ENCODE measurements at places on chromosomes 1 and 21.

DNA sequence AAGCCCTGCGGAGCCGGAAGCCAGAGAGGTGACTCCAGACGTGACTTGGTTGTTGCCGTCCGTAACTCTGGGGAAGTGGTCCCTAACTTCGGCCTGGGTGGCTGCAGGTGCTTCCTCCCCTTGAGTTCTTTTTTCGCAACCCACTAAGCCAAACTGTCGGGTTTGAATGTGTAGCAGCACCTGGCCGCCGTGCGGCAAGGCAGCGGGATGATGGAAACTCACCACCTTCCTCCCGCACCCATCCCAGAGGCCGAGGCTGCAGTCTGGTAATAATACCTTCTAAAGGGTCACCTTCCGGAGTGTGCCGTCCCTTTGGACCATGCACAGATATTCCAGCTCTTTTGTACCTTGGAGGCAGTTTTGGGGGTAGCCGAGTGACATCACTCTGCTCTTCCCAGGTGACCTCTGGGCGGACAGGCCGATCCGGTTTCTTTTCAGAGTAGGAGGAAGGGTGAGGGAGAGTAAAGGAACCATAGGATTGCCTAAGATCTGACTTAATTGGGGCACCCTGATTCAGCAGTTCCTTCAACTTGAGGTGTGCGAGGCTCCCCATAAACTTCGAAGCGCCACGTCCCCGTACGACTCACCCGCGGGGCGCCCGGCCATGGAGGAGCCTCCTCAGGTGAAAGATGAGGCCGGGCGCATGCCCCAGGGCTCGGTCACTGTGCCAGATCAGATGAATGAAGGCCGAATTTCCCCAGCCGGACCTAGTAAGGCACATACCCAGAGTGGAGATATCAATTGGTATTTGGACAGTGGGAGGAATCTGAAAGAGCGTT, 1.0 kb downstream of the KCNK1 start:
- peak; percentile 30 for DNase-seq

- DNase-seq = no peak
These were observed 376 bp downstream of the SF3A3 start for GRCh38 chr1:37989361-37989930.

GRCh38 chr21:39467746-39468145, 16.0 kb downstream of the SH3BGR start:
- no peak for DNase-seq

- peak; percentile 92 for DNase-seq
These were observed at the start of gene DNALI1 for GRCh38 chr1:37556712-37557196. DNALI1 (plus strand) TSS chr1:37556940; CDS start chr1:37556995, 55 bp downstream.

GRCh38 chr1:245079021-245079609, 75.7 kb upstream of the KIF26B start:
- no peak for DNase-seq

DNA sequence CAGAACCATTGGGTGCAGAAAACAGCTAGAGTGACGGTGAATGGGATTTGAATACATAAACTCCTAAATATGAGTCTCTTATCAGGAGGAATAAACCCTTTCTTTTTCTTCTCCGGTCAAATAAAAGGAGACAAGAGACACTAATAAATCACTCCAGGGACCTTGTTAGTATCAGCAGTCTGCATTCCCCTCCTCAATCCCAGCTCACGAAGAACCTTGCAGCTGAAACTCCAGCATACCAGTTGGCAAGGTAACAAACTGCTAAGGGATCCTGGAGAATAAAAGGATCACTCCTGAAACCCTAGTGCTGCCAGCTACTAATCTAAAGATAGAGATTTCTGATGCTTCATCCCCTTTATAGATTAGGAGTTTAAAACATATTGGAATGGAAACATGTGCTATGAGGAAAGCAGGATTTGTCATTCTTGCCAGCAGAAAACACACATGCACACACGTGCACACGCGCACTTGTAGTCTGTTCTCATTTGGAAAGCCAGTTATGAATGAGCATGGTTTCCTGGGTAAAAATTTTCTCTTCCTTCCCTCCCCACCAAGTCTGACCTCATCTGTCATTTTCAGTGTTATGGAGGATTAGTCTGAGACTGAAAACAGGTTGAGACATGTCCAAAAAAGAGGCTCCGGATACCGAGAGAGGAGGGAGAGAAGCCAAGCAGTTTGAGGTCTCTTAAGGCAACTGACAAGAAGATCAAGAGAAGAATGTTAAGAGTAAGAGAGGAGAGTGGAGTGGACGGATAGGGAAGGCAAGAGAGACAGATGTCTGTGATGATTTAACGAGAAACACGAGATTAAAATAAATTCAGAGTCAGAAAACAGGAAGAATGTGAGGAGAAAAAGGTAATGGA, 10.9 kb downstream of the IER5 start:
- no peak for DNase-seq

- DNase-seq = no peak
These were observed 95.4 kb downstream of the POFUT2 start for GRCh38 chr21:45192332-45192731.
